ENCODE measurements at places on chromosomes 12 and 14.

GRCh38 chr12:106709068-106709511 is 65.4 kb upstream of the RIC8B start:
- DNase-seq, result no peak

DNA sequence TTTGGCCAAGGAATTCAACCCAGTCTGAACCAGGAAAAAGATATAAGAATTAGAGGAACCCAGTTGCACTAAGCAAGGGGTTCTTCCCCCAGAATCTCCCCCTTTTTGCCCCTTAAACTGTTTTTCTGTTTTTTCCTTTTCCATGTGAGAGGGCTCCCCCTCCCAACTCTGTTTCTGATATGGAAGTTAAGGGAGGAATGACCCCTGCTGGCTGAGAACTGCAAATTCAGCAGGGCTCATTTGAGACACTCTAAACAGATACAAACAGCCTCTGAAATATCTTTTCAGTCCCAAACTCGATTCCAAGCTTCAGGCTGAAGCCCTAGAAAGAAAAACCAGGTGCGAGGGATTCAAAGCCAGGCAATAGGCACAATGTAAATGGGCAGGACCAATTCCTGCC is 132.7 kb downstream of the SLC41A2 start:
- DNase-seq, result no peak

DNA sequence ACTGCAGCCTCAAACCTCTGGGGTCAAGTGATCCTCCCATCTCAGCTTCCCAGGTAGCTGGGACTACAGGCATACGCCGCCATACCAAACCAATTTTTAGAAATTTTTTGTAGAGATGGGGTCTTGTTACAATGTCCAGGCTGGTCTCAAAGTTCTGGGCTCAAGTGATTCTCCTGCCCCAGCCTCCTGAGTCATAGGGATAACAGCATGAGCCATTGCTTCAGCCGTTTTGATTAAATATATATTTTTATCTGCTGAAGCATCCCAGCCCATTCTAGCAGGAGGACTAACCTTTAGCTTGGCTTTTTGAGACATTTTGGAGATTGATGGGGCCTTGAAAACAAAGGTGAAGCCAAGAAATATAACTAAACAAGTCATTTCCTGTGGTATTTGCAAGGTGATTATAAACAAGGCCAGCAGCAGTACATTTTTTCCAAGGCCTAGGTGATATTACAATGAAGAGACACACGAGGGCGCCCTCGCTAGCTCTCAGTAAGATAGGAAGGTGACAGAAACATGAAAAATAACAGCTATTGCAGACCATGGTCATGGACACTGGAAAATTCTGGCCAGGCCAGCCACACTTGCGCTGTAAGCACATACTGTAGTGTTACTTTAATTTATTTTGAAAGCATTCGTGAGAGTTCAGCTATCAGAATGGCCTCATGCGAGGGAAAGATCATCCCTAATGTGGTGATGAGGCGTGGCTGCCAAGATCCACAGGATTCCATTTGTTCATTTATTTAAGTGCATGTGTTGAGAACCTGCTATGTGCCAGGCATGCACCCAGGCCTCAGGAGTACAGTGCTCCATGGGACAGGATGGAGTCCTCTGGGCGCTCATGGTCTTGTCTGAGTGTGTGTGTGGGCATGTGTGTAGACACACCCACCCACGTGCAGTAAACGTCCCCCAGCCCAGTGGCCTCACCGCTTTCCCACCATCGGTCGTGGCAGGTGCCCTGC is 63.5 kb downstream of the DGLUCY start:
- peak; percentile 41 for DNase-seq

- no peak for DNase-seq
These were observed 110.9 kb downstream of the PPP2R5E start for GRCh38 chr14:63432228-63432627.

DNA sequence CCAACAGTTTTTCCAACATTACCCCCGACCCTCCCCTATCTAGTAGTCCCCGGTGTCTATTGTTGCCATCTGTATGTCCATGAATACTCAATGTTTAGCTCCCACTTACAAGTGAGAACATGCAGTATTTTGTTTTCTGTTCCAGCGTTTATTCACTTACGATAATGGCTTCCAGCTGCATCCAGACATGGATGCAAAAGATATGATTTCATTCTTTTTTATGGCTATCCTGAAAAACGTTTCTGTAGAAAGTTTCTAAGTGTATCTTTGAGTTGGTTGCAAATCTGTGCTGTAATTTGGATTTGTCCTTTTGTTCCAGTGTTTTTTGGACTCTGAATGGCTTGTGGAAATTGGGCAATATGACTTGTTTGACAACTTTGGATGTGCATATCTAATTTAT is 11.7 kb downstream of the SP1 start:
- DNase-seq, result no peak

DNA sequence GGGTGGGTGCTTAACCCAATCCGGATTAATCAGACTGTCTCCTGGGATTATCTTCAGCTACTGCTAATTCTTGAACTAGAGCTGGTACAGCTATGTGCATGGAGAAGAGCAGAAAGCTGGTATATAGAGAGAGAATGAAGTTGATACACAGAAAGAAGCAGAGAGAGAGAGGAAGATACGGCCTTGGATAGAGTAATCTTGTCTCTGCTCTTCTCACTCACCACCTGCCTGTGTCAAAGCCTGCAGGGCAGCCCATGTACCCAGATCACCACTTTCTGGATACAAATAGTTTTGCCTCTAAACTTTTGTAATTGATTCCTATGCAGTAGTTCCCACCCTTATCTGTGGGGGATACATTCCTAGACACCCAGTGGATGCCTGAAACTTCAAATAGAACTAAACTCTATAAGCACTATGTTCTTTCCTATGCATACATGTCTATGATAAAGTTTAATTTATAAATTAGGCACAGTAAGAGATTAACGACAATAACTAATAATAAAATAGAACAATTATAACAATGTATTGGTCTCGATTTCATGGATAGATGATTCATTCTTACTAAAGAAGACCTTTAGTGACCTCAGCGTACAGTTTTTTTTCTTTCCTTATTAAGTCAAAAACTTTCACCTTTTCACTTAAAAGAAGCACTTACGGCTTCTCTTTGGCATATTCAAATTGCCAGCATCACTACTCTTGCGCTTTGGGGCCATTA is 45.5 kb downstream of the YEATS4 start:
- no peak for DNase-seq

- no peak for DNase-seq
These were observed 121.1 kb downstream of the CAND1 start for GRCh38 chr12:67390273-67390672.

DNA sequence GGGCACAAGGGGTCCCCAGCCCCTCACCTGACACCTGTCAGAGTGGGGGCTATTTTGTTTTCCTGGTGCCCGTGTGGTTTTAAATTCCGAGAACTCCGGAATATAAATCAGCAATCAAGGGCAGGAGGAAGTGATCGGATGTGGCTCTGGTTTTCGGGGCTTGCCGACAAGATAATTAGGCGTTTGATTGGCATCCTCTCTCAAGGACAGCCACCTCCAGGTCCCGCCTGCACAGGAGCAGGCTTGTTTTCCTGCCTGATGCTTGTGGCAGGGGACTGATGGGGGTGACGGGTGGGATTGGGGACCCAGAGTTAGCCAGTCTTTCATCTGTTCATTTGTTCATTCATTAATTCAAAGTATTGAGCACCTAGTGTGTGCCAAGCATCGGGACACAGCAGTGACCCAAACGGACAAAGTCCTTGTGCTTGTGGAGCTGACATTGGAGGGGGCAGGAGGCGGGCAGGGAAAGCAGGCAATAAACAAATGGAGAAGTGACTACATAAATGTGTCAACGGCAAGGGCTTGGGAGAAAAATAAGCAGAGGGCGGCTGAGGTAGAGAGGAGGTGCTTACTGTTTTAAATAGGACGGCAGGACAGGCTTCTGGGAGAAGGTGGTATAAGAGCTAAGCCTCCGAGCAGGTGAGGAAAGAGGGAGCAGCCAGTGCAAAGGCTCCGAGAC is 166.5 kb downstream of the PHETA1 start:
- no peak for DNase-seq

DNA sequence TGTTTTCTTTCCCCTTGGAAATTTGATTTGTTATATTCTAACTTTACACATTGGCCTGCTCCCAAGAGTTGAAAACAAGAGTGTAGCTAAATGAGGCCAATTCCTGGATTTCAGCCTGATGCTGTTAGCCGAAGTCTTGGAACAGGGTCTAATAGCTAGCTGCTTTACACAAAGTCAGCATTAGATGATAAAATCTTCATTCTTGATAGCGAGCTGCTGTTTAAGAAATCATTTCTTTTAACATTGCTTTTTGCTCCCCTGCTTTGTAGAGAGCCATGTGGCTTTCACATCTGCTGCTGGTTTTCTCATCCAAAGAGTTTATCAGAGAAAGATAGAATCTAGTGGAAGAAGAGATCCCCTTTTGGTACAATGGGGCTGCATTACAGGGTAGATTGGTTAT is 22.3 kb downstream of the FBXW8 start:
- DNase-seq, result no peak

- DNase-seq, result no peak
These were observed 75.3 kb upstream of the AMN1 start for GRCh38 chr12:31804185-31804504.

GRCh38 chr14:100423317-100424010 is 100.3 kb downstream of the SLC25A47 start:
- DNase-seq, result no peak

DNA sequence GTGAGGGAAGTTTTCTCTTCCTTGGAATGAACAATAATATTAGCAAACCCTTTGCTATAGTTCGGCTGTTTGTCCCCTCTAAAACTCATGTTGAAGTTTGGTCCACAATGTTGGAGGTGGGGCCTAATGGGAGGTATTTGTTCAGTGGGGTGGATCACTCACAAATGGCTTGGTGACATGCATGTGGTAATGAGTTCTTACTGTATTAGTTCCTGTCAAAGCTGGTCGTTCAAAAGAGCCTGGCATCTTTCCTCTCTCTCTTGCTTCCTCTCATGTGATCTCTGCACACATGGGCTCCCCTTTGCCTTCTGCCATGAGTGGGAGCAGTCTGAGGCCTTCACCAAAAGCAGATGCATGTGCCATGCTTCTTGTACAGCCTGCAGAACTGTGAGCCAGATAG is 13.1 kb upstream of the PPP4R4 start:
- no peak for DNase-seq

- DNase-seq, result no peak
These were observed 355.3 kb upstream of the FKBP4 start for GRCh38 chr12:2439332-2440100.

- DNase-seq, result no peak
These were observed 52.1 kb downstream of the SLC15A4 start for GRCh38 chr12:128771681-128772080.

DNA sequence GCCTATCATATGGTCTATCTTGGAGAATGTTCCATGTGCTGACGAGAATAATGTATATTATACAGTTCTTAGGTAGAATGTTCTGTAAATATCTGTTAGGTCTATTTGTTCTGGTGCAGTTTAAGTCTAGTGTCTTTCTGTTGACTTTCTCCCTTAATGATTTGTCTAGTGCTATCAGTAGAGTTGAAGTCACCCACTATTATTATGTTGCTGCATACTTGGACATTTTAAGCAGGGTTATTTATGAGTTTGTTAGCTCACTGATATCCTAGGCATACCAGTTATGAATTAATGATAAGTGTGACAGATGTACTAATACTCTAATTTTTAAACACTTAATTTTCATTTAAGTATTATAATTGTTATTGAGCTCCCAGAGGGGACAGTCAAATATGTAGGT is 292.5 kb downstream of the AKAP6 start:
- DNase-seq, result no peak

DNA sequence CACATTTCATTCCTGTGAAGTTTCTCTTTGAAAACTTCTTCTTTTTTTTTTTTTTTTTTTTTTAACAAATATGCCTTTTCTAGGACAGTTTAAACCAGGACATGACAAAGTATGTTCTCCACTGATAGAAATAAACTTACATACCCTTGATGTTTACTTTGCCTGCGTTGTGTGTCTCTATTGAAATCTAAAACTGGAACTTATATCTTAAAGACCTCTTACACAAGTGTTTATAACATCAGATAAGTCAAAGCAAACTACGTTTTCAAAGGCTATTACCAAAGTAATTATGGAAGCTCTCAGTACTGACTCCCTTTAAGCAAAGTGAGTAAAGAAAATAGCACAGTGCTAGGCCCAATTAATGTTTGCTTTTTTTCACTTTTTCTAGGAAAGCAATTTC is 30.6 kb upstream of the ISM2 start:
- DNase-seq, result no peak

GRCh38 chr14:60544659-60545058 is 35.7 kb downstream of the SIX6 start:
- no peak for DNase-seq

DNA sequence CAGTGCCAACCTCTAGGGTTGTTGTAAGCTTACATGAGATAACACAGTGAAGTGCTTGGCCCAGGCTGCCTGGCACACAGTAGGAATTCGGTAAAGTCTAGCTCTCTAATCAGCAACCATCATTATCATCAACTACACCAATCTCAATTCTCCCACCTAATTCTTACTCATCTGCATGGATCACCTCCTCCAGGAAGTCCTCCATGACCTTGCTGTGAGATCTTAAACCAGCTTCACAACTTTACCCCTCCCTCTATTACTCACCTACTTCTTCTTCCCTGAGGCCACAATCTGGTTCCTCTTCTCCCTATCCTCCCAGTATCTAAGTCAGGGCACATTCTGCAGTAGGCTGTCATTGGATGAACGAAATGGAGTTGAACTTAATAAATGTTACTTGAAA is 67.3 kb downstream of the GSC start:
- DNase-seq, result no peak

DNA sequence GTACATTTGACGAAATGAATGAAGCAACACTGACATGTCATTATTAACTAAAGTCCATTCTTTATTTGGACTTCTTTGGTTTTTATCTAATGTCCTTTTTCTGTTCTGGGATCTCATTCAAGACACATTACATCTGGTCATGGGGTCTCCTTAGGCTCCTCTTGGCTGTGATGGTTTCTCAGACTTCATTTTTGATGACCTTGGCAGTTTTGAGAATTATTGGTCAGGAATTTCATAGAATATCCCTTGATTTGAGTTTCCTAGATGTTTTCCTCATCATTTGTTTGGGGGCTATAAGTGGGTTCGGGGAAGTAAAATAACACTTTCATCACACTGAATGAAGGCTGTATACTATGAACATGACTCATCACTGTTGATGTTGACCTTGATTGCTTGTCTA is 770.6 kb downstream of the AACS start:
- no peak for DNase-seq

DNA sequence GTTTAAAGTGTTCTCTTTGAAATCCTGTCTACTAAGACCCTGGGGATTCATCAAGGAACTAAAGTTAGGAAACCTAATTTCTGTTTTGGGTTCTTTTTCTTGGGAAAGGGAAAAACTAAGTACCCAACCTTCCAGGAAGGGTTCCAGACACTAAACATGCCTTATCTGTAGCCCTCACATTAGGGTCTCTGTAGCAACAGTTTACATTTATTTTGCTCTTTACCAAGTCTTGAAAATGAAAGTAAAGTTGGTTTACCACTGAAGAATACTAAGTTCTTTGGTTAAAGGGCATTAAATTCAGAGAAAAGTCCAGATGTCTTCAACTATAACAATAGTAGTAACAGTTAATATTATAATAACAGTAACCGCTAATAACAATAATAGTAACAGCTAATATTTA is 207.5 kb upstream of the CDKN3 start:
- no peak for DNase-seq
